Stimulated activated CD4-positive, alpha-beta T cell treated with anti-CD3 and anti-CD28 coated beads, Interleukin-1b, Interleukin-23, amount 100 ng/mL, for 1 hour (primary cell): ENCODE measurements at places on chromosomes 5 and 9.

DNA sequence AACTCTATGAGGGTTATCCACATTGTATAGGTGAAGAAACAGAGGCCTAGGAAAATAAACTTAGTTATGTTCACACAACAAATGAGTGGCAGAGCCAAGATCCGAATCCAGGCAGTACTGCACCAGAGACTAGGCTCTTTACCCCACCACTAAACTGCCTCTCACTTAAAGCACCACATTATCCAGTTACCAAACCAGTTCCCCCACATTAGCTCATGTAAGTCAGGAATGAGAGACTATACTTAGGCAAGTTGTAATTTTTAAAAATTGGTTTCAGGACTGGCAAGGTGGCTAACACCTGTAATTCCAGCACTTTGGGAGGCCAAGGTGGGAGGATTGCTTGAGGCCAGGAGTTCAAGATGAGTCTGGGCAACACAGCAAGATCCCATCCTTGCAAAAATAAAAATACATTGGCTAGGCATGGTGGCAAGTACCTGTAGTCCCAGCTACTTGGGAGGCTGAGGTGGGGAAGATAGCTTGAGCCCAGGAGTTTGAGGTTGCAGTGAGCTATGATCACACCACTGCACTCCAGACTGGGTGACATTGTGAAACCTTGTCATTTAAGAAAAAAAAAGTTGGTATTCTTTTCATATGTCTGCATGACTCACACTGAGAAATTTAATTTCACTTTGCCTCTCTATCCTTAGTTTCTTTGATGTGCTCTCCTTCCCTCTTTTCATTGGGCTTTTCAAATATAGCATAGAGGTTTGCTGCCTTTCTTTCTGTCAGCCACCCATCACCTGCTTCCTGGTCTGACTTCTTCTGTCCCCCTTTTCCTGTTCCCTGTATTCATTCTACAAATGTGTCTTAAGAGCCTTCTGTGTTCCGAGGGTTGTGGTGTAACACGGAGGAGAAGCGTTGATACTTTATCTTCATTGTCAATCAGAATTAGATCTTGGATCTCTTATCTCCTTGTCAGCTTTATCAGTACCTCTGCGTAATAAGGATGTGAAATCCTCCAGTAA, 64.7 kb downstream of the ERMP1 start:
- no peak for DNase-seq

- DNase-seq, result no peak
Observed at GRCh38 chr5:133059621-133060020, 7.8 kb downstream of the HSPA4 start.

GRCh38 chr9:15213249-15213648, 93.8 kb downstream of the TTC39B start:
- no peak for DNase-seq

DNA sequence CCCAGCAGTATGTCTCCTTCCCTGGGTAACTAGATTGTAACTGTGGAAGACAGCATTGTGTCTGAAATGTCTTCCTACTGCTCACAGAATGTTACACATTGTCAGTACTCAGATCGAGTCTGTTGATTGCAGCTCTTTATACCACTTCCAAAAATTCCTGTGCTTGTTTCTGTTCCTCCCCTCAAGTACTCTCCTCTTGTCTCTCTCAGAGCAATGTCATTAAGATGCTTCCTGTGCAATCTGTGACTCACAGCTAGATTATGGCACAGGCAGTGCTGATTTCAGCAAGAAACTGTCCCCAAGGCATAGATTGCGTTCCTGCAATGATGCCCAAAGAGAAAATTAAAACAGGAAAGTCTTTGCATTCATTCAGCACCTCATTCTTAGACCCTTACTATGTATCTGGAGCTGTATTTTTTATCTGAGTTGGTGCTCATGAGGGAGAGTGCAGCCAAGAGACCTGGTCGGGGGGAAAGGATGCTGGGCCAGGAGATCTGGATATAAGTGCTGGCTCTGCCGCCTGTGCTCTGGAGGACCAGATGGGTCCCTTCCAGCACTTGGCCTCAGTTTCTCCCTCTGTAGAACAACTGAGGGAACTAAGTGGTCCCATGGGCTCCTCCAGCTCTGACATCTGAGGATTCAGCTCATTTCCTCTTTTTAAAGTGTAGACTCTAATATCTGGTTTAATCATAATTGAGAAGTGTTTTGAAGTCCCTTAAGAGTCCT, 40.8 kb upstream of the GNPDA1 start:
- no peak for DNase-seq

GRCh38 chr5:158086856-158087255, 227.9 kb upstream of the CLINT1 start:
- DNase-seq, result no peak

- no peak for DNase-seq
Observed at GRCh38 chr5:25649628-25650265, 1005.0 kb upstream of the CDH10 start.

DNA sequence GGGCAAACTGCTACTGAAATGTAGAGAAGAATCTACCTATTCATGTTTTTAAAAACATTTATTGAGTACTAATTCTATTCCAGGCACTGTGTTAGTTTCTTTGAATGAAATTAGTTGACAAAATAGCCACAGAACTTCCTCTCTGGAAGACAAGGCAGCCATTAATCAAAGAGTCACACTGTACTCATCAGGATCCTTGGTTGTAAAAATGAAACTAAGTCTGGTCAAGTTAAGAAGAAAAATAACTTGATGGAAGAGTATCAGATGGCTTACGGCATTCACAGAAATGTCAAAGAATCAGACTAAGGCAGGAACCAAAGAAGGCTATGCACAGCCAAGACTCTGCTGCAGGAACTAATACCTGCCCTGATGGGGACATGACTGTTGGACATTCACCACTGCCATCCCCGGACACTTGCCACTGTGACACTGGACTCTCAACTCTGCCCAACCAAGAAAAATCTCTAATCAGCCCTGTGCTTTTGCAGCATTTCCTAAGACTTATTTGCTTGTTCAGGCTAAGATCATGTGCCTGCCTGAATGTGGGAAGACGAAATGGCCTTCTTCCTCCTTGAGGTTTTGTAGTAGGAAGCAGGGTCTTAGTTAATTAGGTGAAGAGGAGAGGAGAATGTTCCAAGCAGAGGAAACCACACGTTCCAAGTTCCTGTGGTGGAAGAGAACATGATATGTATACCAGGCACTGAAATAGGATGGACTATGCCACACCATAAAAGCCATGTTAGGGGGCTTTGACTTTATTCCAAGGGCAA, 23.3 kb upstream of the NDUFB6 start:
- no peak for DNase-seq

- no peak for DNase-seq
Observed at GRCh38 chr5:153130296-153130695, 360.2 kb upstream of the GRIA1 start.

DNA sequence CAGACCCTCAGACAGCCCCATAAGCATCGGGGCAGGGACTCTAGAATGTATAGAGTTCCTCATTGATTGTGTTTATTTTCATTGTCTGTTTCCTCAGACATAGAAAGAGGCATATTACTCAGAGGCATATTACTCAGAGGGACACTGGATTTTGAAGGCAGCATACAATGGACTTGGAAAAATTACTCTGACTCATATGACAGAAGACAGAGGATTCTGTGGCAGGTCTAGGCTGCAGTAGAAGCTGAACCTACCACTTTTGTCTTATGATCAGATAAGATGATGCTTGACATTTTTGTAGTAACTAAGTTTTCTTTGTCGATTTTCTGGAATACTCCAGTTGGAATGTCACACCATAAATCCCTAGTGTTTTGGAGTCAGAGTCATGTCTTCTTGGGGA, 105.2 kb downstream of the ST8SIA4 start:
- DNase-seq, result no peak

- no peak for DNase-seq
Observed at GRCh38 chr5:181039471-181039870, 595 bp upstream of the BTNL9 start.

DNA sequence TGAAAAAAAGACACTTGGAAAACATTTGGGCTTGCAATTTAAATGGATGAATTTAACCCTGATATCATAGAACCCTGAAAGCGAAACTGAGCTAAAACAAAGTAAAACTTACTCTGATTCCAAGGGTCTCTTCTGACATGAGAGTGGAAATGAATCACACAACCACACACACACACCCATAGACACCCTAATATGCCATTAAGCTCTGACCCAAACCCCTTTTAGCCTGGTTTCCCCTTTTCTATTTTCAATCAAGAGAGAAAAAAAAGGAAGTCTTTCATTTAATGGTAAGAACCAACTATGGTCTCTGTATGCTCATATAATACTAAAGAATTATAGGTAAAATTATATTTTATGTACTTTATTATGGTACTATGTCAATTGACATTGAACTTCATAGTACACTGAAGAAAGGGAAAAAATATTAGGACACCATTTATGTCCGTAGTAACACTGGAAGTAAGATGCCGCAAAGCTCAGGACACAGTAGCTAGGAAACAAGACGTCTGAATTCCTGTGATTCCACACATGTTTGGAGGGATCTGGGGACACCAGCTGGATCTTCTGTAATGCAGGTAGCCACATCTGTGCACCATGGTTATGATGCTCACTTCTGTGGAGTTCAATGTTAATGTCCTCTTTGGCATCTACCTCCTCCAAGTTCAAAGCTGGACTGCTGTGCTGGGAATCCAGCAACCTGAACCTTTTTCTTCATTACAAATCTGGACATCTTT, 95.8 kb downstream of the PCSK1 start:
- DNase-seq, result no peak

DNA sequence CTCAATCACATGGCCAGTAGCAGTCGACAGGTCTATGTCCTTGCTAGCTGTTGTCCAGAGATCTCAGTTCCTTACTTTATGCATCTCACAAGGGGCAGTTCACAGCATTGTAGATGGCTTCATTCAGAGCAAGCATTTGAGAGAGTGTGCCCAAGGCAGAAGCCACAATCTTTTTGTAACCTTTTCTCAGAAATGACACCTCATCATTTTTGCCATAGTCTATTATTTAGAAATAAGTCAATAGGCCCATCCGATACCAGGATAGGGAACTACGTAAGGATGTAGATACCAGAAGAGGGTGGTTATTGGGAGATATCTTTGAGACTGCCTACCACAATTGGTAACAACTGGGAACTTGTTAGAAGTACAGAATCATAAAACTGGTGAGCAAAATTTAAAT, 37.1 kb downstream of the LURAP1L start:
- no peak for DNase-seq

DNA sequence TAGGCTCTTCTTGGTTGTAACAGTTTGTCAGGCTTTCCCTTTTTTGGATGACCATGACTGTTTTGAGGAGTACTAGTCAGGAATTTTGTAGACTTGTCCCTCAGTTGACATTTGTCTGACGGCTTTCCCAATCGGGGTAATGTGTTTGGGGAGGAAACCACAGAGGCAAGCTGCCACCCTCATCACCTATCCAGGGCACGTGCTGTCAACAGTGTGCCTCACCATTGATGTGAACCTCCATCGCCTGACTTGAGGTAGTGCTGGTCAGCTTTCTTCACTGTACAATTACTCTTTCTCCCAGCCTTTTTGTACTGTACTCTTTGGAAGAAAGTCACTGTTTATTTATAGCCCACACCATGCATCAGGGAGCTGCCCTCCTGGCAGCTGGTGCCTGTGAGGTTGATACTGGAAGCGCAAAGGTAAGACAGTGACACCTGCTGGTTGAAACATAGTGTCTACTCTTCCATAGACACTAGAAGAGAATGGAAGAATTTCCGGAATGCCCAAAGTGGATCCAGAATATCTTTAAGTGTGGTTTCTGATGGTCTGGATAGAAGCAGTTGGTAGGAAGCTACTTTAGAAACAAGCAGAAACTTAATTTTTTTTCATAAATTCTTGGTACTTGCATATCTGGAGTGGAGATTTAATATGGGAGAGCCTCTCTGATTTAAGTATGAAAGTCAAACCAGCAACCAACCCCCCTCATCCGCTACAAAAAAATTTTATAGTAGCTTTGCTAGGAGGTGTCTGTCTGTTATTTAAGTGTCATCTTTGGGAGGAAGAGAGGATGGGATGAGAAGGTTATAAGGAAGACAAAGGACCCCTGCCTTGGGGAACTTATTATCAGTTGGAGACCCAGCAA, 69.3 kb downstream of the SNX30 start:
- DNase-seq, result no peak

DNA sequence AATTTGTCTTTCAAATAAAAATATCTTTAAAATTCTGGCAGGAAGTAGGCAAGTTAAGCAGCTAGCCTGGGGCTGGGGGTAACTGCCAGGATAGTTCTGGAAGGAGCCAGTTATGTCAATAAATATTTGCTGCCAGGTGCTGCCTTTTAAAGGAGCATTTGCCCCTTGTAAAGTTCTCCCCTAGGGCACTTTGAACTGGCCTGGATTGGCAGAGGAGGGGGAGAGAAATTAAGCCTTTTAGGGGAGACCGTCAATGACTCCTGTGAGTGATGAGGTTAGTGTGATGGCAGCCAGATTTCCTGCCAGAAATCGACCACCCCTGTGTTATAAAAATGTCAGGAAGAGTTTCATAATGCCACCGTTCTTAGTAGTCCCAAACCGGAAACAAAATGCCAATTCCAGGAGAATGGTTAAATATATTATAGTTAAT, 89.8 kb upstream of the ELL2 start:
- no peak for DNase-seq

GRCh38 chr5:60163762-60164161, 270.2 kb upstream of the PDE4D start:
- DNase-seq, result no peak

GRCh38 chr5:178793151-178793550, 62.7 kb upstream of the ZNF354A start:
- no peak for DNase-seq

- DNase-seq, result no peak
Observed at GRCh38 chr5:158407824-158408195, 548.9 kb upstream of the CLINT1 start.

- no peak for DNase-seq
Observed at GRCh38 chr5:25851301-25851700, 1187.1 kb downstream of the CDH9 start.

GRCh38 chr9:81557452-81558090, 131.8 kb downstream of the TLE1 start:
- no peak for DNase-seq

- DNase-seq, result no peak
Observed at GRCh38 chr5:97478483-97478882, 295.4 kb upstream of the RIOK2 start.

DNA sequence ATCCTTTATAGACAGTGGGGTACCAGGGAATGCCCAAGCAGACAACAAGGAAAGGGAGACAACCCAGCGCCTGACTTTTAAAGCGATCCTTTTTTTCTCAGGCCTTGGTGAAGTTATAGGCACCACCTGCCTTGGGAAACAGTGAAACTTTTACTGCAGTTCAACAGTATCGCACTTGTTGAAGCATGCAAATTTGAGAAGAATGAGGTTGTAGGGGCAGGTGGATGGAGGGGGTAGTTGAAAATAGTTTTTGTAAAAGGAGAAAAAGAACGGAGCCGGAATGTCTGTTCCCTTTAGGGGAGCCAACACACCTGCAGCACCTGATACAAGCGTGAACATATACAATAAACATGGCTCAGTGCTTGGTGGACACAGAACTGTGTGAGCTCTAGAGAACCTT, 190.2 kb upstream of the NR3C1 start:
- no peak for DNase-seq

GRCh38 chr9:123175854-123176629, 92.3 kb downstream of the STRBP start:
- DNase-seq, result no peak

- no peak for DNase-seq
Observed at GRCh38 chr9:112535301-112535700, 48.7 kb downstream of the KIAA1958 start.
